ENCODE measurements at places on chromosomes 12 and 14.

- no peak for DNase-seq
Measured at GRCh38 chr12:47992776-47993175, 11.5 kb downstream of the COL2A1 start.

GRCh38 chr14:59347511-59347900 lies 117.7 kb downstream of the GPR135 start:
- no peak for DNase-seq

DNA sequence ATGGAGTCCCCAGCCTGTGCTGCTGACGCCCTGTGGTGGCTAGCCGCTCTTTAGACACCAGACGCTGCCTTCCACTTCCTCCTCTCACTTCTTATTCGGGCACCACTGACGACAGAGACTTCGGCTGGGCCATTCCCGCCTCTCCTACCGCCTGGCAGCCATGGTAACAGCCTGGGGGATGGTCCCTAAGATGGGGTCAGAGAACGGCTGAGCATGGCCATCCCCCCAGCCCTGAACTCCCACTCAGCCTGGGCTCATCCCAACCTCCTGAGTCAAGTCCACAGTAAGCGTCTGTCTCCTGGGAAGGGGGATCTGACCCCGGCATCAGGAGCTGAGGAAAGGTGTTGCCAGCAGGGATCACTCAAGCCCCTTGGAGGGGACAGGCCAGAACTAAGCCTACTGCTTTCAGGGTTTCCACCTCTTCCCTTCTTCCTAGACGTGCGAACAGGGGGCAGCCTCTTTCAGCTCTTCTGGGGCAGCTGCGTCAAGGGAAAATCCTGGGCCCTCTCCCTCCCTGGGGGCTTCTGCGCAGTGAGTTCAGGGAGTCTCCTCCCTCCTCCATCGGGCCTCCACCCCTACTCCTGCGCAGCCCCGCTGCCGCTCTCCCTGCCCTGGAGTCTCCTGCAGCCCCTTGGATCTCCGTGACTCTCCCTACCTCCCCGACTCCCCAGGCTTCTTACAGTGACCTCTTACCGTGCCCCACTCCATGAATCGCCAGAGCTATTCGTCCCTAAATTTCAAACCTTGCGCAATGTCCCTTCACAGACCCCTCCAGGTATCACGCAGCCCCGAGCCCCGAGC lies 643 bp upstream of the TAMALIN start:
- no peak for DNase-seq

GRCh38 chr14:89983375-89983774 lies 27.6 kb downstream of the TDP1 start:
- DNase-seq = no peak

GRCh38 chr12:104533134-104533533 lies 76.4 kb downstream of the CHST11 start:
- DNase-seq = no peak

- peak; percentile 22 for DNase-seq
Measured at GRCh38 chr14:68627050-68627867, 165.6 kb downstream of the ZFP36L1 start.

DNA sequence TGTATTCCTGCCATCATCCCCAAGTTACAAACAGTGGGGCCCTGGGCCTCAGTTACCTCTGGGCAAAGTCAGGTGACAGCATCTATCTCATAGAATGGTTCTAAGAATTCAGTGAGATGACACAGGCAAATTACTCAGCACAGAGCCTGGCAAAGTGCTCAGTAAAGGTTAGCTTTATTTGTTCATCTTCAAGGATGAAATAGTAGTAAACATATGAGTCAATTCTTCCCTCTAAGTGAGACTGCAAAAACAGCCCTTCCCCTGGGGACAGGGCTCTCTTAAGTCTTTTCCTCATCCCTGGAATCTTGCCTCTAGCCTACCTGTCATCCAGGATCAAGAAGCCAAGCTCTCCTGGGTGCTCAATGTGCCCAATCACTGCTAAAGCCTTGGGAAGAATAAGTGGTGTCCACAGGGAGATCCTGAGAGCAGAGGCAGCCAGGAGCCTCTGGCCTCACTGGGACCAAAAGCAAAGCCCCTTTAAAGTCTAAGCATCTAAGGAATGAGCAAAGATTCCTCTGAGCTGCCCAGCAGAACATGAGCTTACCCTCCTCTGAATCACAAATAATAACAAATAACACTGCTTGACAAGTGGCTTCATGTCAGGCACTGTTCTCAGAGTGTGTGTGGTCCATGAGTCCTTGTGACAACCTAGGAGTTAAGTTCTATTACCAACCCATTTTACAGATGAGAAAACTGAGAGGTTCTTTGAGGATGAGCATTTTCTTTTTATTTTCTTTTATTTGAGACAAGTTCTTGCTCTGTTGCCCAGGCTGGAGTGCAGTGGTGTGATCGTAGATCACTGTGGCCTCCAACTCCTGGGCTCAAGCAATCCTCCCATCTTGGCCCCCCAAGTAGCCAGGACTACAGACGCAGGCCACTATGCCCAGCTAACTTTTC lies 12.1 kb downstream of the NUAK1 start:
- DNase-seq = no peak

DNA sequence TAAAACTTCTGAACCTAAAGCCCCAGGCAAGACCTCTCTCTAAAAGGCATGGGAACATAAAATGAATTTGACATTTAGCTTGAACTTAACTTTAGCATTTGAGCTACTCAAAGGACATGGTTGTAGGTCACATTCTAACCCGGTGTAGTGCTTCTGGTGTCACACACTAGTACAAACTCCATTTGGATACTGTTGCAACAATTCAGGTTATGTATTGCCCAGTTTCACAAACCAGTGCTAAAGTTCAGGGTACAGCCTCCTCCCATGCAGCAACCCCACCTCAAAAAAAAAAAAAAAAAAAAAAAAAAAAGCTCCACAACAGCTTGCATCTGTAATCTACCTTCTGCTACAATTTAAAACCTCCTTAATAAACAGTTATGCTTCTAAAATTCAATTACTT lies 7.8 kb downstream of the PPTC7 start:
- no peak for DNase-seq

Data from myocyte (in vitro differentiated cells).